Stimulated activated CD4-positive, alpha-beta T cell treated with anti-CD3 and anti-CD28 coated beads, Interleukin-12 subunit alpha, Interleukin-12 subunit beta, amount 100 ng/mL, for 4 hours (primary cell): ENCODE measurements at places on chromosomes 13 and 19.
A peak's percentile ranks its signal among the peaks of the same experiment; 100 is the strongest.

DNA sequence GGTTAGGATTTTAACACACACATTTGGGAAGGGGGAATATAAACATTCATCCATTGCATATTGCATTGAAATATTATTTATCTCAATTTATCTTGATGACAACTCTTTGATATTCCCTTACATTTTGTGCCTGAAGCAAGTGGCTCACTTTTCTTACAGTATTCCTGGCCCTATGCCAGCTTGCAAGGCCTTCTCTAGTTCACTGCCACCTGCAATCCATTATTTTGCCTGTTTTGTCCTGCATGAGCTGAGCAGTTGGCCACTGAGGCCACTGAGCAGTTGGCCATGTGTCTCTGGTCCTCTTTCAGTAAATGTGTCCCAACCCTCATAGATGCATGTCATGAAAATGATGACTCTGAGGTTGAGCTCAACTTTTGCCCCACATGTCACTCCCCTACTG lies 49.8 kb downstream of the CBY2 start:
- DNase-seq = no peak

GRCh38 chr19:45118106-45118505 lies 25.1 kb downstream of the PPP1R37 start:
- DNase-seq = no peak

DNA sequence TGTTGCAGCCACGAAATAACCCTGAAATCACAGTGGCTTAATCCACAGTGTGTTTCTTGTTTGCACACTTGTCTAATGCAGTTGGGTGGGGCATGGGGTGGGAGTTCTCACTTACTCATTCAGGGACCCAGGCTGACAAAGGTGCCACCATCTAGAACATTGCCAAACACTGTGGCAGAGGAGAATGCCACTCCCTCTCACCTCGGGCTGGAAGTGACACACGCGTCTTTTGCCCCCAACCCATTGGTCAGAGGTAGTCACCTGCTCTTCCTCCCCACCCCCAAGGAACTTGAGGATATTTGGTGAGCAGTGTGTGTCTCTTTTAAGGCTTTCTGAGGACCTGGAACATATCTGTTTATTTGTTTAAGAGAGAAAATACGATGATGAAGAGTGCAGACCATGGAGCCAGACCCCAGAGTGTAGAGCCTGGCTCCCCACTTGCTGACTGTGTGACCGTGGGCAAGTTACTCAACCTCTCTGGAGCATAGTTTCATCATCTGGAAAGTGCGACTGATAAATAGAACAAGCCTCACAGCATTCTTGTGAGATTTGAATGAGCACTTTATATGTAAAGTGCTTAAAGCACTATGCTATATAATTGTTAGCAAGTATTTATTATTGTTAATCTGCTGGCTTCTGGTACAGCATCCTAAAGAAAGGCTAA lies 17.4 kb downstream of the GPR183 start:
- no peak for DNase-seq

DNA sequence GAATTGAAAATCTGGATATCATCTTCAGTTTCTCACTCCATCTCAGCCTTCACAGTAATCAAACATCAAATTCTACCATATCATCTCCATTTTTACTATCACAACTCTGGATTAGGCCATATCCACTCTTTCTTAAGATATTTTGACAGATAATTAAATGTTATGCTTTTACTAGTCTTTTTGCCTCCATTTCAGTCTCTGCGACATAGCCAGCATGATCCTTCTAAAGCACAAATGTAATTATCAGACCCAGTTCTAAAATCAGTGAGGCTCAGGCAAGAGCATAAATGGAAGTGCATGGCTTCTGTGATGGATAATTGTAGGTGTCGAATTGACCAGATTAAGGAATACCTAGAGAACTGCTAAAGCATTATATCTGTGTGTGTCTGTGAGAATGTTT lies 307.7 kb downstream of the PCDH20 start:
- DNase-seq = no peak

- DNase-seq = peak; percentile 51
These were observed 899 bp downstream of the GIPC3 start for GRCh38 chr19:3586127-3586626.

DNA sequence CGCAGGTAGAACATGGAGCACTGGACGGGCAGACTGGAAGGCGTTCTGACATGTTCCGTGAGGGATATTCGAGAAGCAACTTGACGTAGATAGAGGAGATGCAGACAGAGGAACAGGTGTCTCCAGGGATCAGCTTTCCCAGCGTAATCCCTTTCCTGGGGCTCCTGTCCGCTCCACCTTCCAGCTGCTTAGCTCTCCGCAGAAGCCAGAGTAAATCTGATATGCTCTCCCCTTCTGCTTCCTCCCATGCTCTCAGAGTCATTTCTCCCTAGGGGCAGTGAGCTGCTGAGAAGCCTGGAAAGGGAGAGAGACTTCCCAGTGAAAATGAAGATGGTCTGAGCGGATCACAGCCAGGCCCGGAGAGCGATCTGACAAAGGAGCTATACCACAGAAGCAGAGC lies 23.0 kb upstream of the OLFM4 start:
- no peak for DNase-seq

- no peak for DNase-seq
These were observed 187.5 kb upstream of the GPC6 start for GRCh38 chr13:93039131-93039530.

- DNase-seq = no peak
These were observed 274.2 kb downstream of the MYO16 start for GRCh38 chr13:108903613-108904012.

- no peak for DNase-seq
These were observed 8.4 kb upstream of the ZNF554 start for GRCh38 chr19:2811221-2811722.

DNA sequence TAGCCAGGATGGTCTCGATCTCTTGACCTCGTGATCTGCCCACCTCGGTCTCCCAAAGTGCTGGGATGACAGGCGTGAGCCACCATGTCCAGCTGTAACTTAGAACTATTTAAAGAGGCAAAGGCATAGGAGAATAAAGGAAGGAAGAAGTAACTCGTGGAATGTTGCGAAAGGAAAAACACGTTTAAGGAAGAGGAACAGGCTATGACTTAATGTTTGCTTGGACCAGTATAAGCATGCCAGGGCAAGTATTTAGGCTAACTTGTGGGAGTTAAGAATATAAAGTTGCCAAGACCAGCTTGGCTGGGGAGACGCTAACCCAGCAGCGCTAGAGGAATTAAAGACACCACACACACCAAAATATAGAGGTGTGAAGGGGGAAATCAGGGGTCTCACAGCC lies 33.5 kb downstream of the ZNF844 start:
- no peak for DNase-seq

DNA sequence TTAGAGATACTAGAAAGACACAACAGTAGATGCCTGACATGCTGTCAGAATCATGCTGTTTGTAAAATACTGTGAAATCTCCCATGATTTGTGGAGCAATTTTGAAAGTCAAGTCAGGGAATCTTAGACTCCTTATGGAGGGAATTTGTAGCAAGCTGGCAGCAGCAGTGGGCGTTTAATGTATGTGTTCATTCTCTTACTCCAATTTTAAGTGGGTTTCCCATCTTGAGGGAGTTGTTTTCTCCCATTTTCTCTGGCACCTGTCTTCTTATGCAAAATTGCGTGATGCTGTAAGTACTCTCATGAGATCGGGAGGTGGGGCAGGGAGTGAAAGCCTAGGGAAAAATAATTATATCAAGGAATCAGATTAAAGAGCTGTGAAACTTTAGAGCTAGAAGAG lies 16.0 kb upstream of the GTF2F2 start:
- no peak for DNase-seq

DNA sequence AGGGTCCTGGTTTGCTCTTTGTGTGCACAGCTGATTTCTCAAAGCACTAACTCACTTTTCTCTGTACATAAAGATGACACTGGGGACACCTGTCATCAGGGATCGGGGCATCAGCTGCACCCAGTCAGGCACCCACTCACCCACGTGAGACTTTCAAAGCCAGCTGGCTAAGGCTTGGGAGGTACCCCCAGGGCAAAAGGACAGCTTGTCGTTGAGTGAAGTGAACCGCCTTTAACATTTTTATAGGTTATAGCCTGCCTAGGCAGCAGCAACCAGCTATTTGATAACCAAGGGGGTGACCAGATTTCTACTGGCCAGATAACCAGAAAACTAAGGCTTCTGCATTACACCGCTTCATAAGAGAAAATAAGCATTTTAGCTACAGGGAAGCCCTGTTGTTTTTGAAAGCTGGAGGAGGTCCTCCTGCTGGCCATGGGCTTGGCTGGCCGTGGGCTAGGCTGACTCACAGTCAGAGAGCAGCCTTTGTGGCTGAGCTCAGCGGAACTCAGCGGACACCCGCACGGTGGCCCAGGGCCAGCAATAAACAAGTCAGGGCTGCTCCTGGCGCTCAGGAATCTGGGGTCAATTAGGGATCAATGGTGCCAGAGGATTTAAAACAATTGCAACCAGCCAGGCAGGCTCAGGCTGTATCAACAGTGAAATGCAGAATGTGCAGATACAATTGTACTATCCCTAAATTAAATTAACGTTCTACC lies 57.1 kb downstream of the ALOX5AP start:
- DNase-seq = no peak

- DNase-seq = no peak
These were observed 12.1 kb upstream of the KBTBD7 start for GRCh38 chr13:41206467-41206866.

GRCh38 chr19:663682-664117 lies 686 bp upstream of the RNF126 start:
- no peak for DNase-seq

GRCh38 chr13:25687471-25688225 lies 315.9 kb downstream of the ATP8A2 start:
- DNase-seq = no peak

DNA sequence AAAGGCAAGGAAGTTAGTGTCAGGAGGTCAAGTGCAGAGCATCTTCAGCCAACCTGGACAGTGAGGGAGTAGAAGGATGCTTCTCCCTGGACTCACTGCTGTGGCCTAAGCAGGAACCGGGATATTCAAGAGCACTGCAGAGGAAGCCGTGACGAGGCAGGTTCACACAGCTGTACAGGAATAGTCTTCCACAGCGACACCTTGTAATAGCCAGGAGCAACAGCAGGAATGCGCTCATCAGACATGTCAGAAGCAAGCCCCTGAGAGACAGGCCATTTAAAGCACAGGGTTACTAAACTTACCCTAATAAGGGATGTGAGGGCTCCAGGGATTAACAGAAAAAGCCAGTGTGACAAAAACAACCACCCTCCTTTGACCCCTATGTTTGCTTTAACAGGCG lies 3.5 kb upstream of the MED26 start:
- DNase-seq = no peak

- no peak for DNase-seq
These were observed 282.1 kb downstream of the TDRD3 start for GRCh38 chr13:60679131-60679530.

DNA sequence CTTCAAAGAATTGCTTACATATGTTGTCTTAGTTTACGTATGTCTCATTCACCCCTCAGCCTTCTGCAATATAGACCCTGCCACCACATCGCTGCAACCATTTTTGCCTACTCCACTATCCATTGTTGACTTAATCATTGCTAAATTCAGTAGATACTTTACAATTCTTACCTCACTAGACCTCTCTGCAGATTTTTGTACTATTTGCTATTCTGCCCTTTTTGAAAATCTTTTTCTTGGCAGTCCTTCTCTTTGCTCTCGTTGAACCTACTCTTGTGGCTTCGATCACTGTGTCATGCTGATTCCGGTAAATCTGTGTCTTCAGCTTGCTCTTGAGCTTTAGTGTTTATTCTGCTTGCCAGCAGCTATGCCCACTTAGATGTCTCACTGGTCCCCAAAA lies 81.2 kb downstream of the CDK8 start:
- no peak for DNase-seq

GRCh38 chr19:33813391-33814101 lies 16.9 kb downstream of the KCTD15 start:
- no peak for DNase-seq

- no peak for DNase-seq
These were observed 129.8 kb downstream of the DLEU7 start for GRCh38 chr13:50713523-50714248.

DNA sequence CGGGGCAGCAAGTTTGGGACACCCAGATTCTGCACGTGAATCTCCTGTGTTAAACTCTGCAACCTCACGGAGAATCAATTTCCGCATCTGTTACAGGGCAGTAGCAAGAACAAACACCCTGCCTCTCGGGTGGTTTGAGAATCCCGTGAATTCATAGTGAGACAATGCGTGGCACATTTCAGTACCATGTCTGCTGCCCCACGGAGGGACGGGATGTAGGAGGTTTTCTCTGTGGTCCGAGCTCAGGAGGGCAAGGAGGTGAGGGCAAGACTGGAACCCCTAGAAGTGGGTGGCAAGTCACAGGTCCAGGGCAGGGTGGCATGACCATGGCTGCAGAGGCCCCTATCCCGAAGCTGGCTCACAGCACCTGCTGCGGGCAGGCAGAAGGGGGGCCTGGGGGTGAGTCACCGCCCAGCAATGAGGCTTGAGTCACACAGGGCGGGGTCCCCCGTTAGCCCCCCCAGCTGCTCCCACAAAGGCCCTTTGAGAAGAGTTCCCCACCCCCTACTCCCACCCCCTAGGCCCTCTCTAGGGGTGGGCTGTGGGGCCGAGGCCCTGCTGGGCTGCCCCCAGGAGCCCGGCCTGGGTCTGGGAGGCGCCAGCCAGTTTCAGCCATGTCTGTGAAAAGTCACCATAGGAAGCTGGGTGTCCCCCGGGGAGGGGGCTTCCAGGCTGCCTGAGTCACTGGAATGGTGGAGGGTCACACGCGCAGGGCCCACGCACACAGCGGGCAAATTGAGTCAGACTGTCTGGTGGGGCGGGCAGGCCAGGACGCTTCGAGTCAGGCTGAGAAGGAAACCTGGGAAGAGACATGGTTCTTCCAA lies 25.8 kb upstream of the NANOS3 start:
- DNase-seq = peak; percentile 55

- DNase-seq = no peak
These were observed 50.7 kb downstream of the ZNF723 start for GRCh38 chr19:22882797-22883196.

DNA sequence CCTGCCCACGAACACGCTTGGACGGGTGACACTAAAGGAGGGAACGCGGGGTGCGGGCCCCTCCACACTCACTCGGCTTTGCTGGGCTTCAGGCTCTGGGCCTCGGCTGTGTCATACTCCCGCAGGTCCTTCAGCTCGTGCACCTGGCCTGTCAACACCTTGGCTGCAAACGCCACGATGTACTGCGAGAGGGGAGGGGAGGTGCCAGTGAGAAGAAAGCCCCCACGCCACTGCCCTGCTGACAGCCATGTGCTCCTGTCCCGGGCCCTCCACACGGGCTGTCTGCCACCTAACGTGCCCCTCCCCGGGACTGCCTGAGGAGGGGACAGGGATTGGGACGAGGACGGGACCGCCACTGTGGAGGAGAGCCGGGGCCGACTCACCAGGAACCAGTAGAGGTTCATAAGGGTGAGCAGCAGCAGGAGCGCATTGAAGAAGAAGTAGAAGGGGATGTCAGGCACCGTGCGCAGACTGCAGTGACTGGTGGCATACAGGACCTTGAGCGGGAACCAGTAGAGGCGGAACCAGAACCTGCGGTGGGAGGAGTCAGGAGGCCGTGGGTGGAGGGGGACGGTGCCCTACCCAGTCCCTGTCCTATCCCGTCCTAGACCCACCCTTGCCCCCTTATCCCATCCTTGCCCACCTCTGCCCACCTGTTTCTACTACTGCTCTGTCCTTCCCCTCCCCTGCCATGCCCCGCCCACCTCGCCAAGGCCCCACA lies 16.9 kb downstream of the CERS1 start:
- no peak for DNase-seq

GRCh38 chr13:45575830-45576180 lies 39.7 kb downstream of the ERICH6B start:
- DNase-seq = no peak
